Thoracic aorta (tissue), 2 donors: ENCODE measurements at places on chromosomes 11 and 22. TPM values are rescaled to one million over a fixed set of nuclear protein-coding genes. Genes with fewer than 3 reads are reported as not detected.

Gene KRTAP5-10
- total RNA-seq = not detected

Gene RAG2
- not detected for total RNA-seq

Gene PLEKHA7
- total RNA-seq = 10.8 TPM

Gene KRTAP5-8
- total RNA-seq = not detected

Gene LUZP2
- total RNA-seq = not detected

Gene MRPL11
- 16.7 TPM for total RNA-seq

Gene TMEM45B
- total RNA-seq = not detected

Gene C11orf87
- total RNA-seq = not detected

Gene SNAP29
- 20.6 TPM for total RNA-seq

Gene B3GAT3
- total RNA-seq = 30.3 TPM
